NCI-H524 (cell line): ENCODE measurements at places on chromosomes 2 and 18.
A peak's percentile ranks its signal among the peaks of the same experiment; 100 is the strongest.

DNA sequence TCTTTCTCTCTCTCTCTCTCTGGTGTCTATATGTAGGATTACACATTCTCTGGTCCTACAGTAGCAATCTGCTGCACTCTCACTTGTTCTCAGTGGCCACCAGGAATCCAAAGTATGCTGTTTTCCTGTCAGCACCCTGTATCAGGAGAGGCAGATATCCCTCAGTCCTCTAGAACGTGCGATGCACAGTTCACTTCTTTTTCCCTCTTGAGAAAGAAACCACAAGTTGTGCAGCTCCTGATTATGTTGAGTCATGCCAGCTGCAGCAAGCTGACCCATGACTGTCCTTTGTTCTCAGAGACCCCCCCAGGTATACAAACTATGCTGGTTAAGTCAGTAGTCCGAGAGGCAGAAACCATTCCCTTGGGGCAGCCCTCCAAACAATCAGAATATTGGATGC lies 54.6 kb downstream of the LANCL1 start:
- DNase-seq: no peak

DNA sequence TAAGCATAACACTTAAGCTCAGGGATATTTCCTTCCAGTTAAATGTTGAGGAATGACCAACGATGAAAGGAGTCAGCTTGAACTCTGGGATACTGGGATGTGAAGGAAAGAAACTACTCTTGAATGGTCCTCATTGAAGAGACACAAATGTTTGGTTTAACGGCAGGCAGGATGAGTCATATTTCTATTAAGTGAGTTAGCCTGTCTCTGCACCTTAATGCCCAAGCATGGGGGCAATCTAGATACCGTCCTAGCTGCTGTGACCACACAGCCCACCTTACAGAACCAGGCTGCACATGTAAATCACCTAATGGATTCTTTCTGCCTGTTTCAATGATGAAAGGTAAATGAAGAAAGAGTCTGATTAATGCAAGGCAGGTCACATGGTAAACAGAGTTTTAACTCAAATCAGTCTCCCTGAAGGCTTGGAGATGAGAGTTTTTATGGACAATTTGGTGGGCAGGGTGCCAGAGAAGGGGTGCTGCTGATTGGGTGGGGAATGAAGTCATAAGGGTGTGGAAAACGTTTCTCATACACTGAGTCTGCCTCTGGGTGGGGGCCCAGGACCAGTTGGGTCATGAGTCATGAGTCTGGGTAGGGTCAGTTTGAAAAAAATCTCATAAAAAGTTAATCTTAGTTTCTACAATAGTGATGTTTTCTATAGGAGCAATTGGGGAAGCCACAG lies 144.6 kb upstream of the MMADHC start:
- no peak for DNase-seq

GRCh38 chr18:44680273-44681075 lies at the start of gene SETBP1:
Gene SETBP1, plus strand, starts transcription at chr18:44680888. Its CDS starts 20,459 bp downstream, at chr18:44701347.
- DNase-seq: peak; percentile 91

DNA sequence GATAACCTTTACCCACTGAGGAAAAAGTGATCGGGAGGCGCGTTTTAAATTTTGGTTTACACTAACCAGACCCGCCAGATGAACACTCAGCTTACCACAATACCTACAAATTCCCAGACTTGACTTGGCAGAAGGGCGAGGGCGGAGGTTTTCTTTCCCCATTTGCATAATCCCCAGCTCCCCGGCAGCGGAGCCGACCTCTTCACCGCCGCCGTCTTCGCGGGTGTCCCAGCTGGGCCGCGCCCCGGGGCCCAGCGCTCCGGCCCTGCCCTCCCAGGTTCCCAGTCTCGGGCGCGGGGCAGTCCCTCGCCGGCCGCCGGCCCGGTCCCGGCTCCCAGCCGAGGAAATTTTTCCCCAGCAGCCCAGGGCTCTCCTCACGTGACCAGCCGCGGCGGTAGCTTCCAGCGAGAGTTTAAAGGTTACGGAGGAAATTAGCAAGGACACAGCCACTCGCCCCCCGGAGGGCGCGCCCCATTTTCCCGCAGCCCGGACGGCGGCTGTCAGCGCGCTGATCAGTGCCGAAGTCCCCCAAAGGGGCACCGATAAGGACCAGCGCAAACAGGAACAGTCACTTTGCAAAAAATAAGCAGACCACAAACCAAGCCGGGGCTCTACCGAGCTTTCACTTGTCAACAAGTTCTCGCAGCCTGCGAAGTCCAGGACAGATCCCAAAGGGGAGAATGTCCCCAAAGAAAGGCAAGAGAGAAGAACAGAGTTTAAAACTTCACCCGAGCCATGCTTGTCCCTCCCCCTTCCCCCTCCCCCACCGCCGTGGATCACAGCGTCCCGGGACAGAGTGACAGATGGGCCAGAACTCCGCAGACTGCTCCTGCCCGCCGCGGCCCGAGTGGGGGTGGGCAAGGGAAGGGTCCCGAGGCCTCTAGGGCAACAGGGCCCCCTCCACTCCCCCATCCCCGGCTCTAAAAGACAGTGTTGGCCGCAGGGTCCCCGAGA lies 1.3 kb upstream of the PRKCE start:
- peak; percentile 78 for DNase-seq

- no peak for DNase-seq
Measured at GRCh38 chr2:160295519-160296207, 95.6 kb upstream of the ITGB6 start.

GRCh38 chr2:12289120-12289802 lies 427.5 kb upstream of the TRIB2 start:
- DNase-seq: no peak

DNA sequence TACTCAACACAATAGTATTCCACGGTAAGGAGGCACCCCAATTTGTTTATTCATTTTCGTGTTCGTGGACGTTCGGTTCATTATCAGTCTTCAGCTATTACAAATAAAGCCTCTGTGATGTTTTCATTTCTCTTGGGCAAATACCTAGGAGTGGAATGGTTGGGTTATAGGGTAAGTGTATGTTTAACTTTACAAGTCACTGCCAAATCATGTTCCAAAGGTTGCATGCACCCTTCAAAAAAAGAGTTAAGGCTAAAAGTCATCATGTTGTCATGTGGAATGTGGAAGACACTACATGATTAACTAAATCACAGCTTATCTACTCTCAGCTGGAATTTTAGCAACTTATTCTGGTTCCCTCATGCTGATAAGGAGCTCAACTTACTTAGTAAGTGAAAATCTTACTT lies 15.8 kb downstream of the INO80C start:
- DNase-seq: no peak

GRCh38 chr18:48229552-48229981 lies 179.6 kb downstream of the ZBTB7C start:
- peak; percentile 31 for DNase-seq

DNA sequence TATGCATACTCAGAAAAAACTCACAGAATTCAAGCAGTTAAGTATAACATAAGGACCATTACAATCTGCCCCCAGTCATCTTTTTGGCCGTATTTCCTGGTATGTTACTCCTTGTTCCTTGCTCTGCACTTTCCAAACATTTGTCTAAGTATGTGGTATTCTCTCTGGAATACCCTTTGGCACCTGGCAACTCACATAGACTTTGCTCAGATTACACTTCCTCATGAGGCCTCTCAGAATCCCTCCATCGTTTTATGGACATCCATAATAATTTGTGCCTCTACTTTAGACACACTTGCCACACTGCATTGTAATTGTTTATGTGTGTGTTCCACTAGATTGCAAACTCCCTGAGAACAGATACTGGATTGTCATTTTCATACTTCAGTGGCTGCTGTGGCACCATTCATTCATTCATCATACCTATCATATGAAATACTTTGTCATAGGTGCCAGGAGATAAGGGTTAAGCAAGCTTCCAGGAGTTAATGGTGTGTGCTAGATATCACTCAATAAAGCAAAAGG lies 84.0 kb downstream of the HIBCH start:
- no peak for DNase-seq

DNA sequence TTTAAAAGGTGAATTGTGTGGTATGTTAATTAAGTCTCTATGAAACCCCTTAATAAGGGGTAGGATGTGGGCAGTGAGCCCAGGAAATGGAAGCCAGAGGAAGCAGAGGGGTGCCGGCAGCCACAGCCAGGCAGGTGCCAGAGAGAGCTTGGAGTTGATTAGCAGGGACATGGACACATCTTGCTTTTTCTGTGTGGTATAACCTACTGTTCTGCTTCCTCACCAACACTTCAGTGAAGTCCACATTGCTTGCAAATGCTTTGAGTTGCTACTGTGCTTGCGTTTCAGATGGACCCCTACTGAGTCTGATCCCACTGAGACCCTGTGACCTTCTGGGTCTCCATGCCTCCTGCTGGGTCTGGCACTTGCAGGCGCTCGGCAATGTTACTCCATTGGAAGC lies 30.3 kb upstream of the ARHGEF4 start:
- DNase-seq: no peak

DNA sequence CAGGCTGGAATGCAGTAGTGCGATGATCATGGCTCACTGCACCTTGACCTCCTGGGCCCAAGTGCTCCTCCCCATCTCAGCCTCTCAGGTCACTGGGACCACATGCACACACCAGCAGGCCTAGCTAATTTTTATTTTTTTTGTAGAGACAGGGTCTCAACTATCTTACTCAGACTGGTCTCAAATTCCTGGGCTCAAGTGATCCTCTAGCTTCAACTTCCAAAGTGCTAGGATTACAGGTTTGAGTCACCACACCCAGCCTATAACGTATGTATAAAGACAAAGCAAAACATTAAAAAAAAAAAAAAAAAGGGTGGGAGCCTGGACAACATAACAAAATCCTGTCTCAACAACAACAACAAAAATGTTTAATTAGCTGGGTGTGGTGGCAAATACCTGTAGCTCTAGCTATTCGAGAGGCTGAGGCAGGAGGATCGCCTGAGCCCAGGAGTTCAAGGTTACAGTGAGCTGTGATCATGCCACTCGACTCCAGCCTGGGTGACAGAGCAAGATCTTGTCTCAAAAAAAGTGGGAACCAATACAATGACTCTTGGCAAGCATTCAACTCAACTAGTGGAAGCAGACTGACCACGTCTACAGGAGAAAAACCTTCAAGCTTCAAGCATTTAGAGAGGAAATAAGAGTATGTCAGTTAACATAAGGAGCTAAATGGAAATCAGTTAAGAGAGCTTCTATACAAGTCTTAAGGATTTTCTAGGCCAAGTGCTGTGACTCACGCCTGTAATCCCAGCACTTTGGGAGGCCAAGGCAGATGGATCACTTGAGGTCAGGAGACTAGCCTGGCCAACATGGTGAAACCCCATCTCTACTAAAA lies 2.6 kb downstream of the GTF3C2 start:
- no peak for DNase-seq

DNA sequence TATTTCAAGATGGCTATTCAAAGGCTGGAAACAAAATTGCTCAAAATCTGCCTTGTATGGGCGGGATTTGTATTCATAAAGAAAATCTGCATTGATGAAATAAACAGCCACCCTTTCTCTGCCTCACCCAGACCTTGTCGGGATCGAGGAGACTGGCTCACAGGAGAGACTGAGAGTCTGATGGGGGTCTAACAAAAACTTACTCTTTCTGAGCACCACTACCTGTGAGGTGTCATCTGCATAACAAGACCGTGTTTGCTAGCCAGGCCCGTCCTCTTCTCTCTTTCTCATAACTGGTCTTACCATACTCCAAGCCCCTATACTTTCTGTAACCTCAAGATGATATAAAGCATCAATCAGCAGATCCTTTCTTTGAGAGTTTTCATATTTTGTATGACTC lies 115.6 kb downstream of the INO80D start:
- no peak for DNase-seq

GRCh38 chr18:29154758-29155725 lies 978.1 kb upstream of the CDH2 start:
- peak; percentile 30 for DNase-seq

DNA sequence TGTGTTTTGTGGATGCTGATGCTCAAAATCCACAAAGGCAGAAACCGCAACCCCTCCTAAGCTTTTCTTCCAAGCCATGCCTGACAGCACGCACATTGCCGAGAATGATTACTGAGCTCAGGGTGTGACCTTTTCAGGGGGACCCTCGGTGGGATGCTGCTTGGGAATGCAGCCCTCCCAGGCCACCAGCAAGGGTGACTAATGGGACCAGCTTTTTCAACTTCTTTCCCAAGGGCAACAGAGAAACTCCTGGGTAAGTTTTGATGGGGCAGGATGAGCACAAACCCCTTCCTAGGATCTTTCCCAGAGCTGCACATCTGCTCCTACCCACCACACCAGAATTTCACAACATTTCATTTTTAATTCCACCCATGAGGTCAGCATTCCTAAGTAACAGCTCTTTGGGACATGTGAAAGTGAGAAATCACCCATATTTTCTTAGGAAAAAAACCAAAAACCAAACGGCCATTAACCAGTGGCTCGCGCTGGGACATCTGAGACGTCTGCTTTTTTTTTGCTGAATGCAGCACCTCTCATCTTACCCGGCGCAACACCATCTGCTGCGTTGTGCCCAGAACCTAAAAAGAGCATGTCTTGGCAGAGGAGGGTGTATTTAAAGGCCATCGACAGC lies 119.0 kb downstream of the ARL4C start:
- peak; percentile 88 for DNase-seq

- no peak for DNase-seq
Measured at GRCh38 chr2:124437811-124438210, 412.7 kb downstream of the CNTNAP5 start.

DNA sequence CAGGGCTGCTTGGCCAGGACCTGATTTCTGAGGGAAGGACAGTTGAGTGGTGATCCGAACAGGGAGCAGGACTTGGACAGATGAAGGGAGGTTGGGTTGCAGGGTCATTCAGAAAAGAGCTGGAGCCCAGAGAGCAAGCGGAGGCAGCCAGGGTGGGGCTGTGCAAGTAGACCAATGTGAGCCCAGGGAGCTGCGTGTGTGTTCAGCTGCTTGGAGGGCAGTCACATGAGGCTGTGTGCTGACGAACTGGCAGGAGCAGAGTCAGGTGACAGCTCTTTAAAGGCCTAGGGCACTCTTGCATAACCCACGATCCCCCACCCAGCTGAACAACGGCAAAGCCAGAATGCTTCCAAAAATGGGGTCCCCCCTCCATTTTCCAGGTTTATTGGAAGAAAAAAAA lies 4.6 kb upstream of the MLPH start:
- DNase-seq: no peak

GRCh38 chr2:165868211-165868610 lies 74.2 kb upstream of the GALNT3 start:
- peak; percentile 96 for DNase-seq

DNA sequence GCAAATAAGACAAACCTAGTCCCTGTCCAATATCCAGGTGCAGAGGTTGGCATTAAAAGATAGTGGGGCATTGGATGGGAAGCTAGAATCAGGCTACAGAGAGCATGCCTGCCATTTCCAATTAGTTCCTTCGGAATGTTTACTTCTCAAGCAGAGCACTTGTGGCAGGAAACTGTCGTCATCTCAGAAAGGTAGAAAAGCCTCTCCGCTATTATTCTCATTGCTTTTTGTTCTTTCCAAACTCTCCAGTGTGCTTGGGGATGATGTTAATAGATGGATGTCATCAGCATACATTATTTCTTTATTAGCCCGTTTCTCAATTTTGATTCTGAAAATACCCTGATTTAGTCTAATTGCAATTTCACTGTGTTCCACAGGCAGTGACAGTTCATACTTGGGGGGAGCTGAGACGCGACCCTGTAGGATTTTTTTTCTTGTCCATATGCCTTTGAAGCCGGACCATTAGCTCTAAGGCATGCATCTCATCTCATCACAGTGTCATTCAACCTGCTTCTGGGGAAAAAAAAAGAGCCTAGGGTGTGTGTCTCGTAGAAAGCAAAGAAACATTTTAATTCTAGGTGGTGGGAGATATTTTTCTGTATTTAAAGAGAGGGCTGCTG lies 7.7 kb downstream of the ASB18 start:
- no peak for DNase-seq

- DNase-seq: no peak
Measured at GRCh38 chr2:168246483-168247340, 683 bp downstream of the STK39 start.

GRCh38 chr2:202718614-202719013 lies 83.8 kb downstream of the FAM117B start:
- DNase-seq: no peak
